ENCODE measurements at places on chromosomes 11 and 22.
A peak's percentile ranks its signal among the peaks of the same experiment; 100 is the strongest.

GRCh38 chr11:23551706-23552105 is 691.4 kb upstream of the CCDC179 start:
- no peak for DNase-seq

- DNase-seq, result no peak
Measured at GRCh38 chr11:121291896-121292494, 576 bp upstream of the SC5D start.

- DNase-seq, result no peak
Measured at GRCh38 chr11:11563200-11563975, 58.4 kb downstream of the GALNT18 start.

DNA sequence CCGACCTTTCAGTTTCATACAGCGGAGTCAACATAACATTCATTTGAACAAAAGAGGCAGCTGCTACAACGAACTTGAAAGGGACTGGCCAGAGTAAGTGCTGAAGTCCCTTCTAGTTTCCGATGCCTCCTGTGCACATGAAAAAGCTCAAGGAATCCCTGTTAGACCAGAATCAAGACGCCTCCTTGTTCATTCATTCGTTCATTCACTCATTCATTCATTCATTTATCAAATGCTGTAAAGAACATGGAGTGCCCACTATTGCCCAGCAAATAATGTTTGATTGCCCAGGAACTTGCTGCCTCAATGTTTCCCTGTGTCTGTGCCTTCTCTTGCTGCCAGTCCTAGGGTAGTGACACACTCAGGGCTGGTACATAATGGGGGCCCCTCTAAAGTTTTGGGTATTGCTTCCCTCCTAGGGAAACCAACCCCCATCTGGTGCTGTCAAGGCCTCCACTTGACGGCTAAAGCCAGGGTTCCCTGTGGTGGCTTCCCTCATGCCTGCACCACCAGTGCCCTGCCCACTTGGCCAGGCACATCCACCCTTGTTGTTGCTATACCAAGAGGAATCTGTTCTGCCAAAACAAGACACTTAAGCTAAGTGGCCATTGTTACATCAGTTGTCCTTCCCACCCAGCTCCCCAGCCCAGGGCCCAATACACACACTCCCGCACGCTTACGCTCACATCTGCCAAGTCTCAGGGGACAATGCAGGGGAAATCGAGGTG is 3.8 kb downstream of the TMPRSS13 start:
- DNase-seq, result no peak

DNA sequence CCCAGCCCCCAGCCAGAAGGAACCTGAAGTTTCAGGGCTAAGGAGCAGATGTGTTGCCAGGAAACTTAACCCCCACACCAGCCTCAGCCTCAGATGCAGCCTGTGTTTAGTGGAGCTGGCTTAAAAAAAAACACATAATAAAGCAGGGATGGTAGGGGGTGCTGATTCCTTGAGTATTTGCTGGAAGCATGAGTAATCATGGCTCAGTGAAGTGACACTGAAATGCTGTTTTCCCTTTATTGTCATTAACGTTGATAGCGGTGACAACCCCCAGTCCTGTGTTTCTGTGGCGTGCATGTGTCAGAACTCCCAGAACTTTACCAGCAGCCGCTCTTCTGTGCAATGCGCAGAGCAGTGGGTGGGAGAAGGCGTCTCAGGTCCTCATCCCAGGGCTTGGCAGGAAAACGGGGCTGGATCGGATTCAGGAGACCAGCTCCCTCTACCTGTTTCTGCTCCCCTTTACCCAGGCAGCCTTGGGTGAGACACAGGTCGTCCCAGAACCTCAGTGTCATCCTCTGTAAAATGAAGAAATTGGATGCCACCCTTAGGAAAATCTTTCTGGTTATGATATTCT is 1282.1 kb downstream of the TBC1D22A start:
- no peak for DNase-seq

DNA sequence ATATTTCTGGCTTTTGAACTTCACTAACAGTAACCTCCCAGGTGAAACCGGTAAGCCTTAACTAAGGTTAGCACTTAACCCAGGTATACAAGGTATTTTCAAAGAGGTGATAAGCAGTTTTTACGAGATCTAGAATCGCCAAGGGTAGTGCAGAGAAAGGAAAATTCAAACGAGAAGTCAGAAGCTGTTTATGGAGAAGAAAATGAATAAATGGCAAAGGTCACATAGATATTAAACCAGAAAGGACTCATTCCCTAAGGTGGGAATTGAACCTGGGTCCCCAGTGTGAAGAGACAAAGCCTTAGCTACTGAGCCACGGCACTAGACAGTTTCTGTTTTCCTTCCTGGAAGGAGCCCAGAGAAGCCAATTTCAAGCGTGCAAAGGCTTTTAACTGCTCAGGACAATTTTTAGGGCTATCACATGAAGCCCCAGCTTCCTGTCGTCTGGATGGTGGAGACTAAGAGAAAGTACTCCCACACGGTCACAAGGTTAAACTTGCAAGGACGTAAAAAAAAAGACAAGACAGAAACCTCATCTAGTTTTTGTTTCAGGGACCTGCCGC is 5.7 kb upstream of the C1QTNF6 start:
- peak; percentile 78 for DNase-seq

DNA sequence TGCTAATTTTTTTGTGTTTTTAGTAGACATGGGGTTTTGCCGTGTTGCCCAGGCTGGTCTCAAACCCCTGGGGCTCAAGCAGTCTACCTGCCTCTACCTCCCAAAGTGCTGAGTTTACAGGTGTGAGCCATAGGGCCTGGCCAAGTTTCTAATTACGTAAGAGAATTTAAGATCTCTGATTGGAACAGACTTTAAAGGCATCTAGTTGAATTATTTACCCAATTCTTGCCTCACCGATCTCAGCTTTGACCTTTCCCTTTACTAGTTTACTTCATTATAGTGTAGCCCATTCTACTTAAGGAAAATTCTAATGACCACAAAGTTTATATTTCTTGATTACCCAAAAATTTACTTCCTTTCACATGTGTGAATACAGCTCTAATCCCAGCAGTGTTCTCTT is 81.6 kb downstream of the YAP1 start:
- no peak for DNase-seq

Measured in pons (tissue), 1 donor.